Upper lobe of left lung (tissue), 6 donors: ENCODE measurements at places on chromosomes 4 and X. TPM values are rescaled to one million over a fixed set of nuclear protein-coding genes. Genes with fewer than 3 reads are reported as not detected.

DNA sequence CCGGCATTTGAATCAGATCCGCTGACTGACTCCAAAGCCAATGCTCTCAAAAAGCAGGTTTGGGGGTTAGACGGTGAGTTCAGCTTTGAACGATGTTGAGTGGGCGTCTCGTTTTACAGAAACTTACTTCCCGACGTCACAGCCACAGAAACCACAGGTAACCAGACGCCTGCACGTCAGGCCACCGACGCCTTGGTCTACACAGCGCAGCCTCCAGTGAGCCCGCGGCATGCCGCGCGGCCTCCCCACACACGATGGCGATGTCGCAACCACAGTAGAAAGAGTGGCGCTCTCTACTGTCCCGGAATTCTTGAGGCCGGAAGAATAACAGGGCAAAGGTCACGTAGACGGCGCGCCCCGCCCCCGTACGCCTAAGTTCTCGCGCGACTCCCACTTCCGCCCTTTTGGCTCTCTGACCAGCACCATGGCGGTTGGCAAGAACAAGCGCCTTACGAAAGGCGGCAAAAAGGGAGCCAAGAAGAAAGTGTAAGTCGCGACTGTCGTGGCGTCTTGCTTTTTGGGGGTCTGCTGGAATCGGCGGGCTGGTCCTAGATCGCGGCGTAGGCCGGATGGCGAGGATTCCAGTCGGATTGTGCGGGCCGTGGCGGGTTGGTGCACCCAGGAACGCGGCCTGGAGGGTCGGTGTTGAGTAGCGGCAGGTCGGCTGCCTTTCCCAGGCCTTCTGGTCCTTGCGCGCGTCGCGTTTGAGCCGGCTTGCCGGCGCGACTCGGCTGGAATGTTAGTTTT lies at the start of gene RPS3A:
Gene RPS3A, plus strand, starts transcription at position 400 of the 747 bp plus-strand sequence. Its CDS starts 25 bp downstream, at position 425.
- H3K27me3 ChIP-seq: no peaks in the 10 kb centered on the region
- H3K4me1 ChIP-seq: peaks cover 19% of the 10 kb centered on the region
- peaks cover 6% of the 10 kb centered on the region for H3K36me3 ChIP-seq
- peak; percentile 98 for DNase-seq
- peak within 1 kb of the TSS; percentile 94 for H3K27ac ChIP-seq

GRCh38 chr4:62531264-62531663 lies 1331.1 kb downstream of the ADGRL3 start:
- H3K4me1 ChIP-seq: no peaks in the 10 kb centered on the region
- no peaks in the 10 kb centered on the region for H3K27me3 ChIP-seq
- no peak for DNase-seq

DNA sequence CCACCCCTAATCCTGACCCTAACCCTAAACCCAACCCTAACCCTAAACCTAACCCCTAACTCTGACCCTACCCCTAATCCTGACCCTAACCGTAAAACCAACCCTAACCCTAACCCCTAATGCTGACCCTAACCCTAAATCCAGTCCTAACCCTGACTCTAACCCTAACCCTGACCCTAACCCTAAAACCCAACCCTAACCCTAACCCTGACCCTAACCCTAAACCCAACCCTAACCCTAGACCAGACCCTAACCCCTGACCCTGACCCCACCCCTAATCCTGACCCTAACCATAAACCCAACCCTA lies 708 bp upstream of the PCGF3 start:
- H3K27me3 ChIP-seq: no peaks in the 10 kb centered on the region
- H3K4me3 ChIP-seq: peak overlapping the region; percentile 84
- no peak for DNase-seq
- peak overlapping the region; percentile 90 for H3K27ac ChIP-seq
- no peaks in the 10 kb centered on the region for H3K36me3 ChIP-seq
- H3K4me1 ChIP-seq: peaks cover 21% of the 10 kb centered on the region

GRCh38 chrX:17613979-17614588 lies 123.2 kb upstream of the SCML1 start:
- DNase-seq: no peak
- H3K4me1 ChIP-seq: no peaks in the 10 kb centered on the region
- no peaks in the 10 kb centered on the region for H3K36me3 ChIP-seq
- H3K27me3 ChIP-seq: no peaks in the 10 kb centered on the region
- H3K4me3 ChIP-seq: no peak overlapping the region
- no peak overlapping the region for H3K27ac ChIP-seq

DNA sequence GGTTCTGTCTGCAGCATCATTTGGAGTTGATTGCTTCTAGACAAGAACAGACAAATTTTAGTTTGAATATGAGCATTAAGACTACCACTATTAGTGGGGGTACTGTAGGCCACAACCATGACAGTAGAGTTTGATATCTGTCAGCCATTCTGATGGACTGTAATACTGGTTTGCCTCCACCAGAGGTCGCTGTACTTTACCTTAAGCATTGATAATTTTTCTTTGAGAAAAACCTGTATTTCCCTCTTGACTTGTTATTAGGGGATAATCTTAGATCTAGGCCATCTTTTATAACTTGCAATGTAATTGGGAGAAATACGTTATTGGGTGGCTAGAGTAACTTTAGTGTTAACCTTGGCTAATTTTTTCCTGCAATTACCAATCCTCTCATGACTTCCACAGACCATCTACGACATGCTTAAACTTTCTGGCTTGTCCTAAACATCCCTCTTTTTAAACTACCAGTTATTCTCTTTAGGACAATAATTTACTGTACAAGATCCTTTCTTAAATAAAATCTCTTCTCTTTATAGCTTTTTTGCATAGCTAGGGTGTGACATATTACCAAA lies 562.4 kb downstream of the MAGEB5 start:
- no peaks in the 10 kb centered on the region for H3K4me1 ChIP-seq
- no peaks in the 10 kb centered on the region for H3K36me3 ChIP-seq
- no peak for DNase-seq
- no peak overlapping the region for H3K27ac ChIP-seq
- no peak overlapping the region for H3K4me3 ChIP-seq
- no peaks in the 10 kb centered on the region for H3K27me3 ChIP-seq

DNA sequence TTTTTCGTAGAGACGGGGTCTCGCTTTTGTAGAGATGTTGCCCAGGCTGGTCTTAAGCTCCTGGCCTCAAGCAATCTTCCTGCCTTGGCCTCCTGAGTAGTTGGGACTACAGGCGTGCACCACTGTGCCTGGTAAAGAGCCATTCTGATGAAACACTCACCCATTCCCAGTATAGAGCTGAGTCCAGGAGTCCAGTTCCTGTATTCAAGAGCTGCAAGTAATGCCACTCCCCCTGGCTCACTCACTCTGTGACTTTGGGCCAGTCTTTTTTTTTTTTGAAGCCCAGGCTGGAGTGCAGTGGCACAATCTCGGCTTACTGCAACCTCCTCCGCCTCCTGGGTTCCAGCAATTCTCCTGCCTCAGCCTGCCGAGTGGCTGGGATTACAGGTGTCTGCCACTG lies 3.5 kb downstream of the CCDC22 start:
- H3K36me3 ChIP-seq: no peaks in the 10 kb centered on the region
- no peak overlapping the region for H3K4me3 ChIP-seq
- H3K4me1 ChIP-seq: no peaks in the 10 kb centered on the region
- no peak for DNase-seq
- no peaks in the 10 kb centered on the region for H3K27me3 ChIP-seq

DNA sequence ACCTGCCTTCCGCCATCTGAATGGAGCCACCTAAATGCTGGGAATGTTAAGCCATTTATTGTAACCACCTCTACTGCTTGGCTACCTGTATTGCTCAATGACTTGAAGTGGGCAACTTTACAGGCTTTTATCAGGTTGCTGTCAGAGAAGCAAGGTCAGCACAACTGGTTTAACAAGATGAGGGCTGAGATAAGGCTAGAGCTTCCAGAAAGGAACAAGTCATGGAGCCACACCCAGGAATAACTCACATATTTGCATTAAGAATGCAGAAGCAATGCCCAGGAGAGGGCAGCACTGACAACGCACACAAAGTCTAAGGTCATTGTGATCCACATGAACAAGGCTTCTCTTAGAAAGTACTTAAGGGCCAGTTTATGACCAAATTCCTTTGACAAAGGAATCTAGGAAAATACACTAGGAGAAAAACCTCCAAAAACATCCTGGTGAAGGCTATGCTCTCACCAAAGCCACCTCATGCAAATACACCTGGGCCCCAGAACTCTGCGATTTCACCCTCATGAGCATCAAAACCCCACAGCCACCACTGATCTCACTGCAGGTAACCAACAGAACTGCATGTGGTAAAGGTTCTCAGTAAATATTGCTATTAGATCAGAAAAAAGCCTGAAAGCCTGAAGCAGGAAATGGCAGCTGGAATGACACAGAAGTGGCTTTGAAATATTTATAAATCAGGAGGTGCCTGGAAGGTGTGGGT lies 15.0 kb upstream of the STS start:
- DNase-seq: peak; percentile 88
- peak overlapping the region; percentile 75 for H3K27ac ChIP-seq
- H3K4me3 ChIP-seq: no peak overlapping the region
- H3K4me1 ChIP-seq: peaks cover 31% of the 10 kb centered on the region

DNA sequence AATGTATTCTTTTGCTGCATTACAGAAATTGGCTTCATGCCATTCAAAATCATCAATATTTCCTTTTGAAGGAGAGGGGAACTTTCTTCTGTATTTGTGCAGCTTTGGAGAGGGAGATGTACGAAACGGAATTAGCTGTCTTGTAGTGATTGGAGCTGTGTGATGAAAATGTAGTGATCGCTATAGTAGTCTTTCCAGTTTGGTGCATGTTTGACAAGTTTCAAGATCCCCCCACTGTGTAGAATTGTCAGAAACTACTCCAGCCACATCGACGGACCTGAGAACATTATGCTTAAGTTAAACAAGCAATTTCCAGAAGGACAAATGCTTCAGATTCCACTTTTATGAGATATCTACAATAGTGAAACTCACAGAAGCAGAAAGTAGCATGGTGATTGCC lies 21.6 kb upstream of the MAGEA1 start:
- no peak for DNase-seq
- H3K4me3 ChIP-seq: no peak overlapping the region
- H3K27me3 ChIP-seq: no peaks in the 10 kb centered on the region
- H3K36me3 ChIP-seq: no peaks in the 10 kb centered on the region

DNA sequence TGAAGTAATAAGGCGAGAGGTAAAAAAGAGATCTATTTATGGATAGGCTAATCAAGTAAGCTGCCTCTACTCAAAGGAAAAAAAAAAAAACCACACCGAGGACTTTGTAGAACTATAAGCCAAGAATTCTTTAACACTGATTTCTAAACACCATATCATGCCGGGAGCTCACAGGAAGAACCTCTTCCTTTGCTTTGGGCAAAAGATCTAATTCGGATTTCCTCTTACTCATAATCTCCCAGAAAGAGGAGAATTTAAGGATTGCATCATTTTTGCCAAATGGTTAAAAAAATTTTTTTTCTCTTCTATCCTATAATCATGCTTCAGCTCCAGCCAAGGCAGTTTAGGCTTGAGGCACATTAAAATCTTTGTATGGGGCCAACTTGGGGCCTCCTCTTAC lies 95.5 kb downstream of the ZNF827 start:
- H3K4me1 ChIP-seq: no peaks in the 10 kb centered on the region
- peaks cover 4% of the 10 kb centered on the region for H3K36me3 ChIP-seq
- DNase-seq: no peak
- no peak overlapping the region for H3K4me3 ChIP-seq

- DNase-seq: no peak
- no peaks in the 10 kb centered on the region for H3K36me3 ChIP-seq
- H3K4me1 ChIP-seq: no peaks in the 10 kb centered on the region
- no peaks in the 10 kb centered on the region for H3K27me3 ChIP-seq
- H3K4me3 ChIP-seq: no peak overlapping the region
- H3K27ac ChIP-seq: no peak overlapping the region
Observed at GRCh38 chrX:54184474-54184873, 1.4 kb upstream of the FAM120C start.

- no peaks in the 10 kb centered on the region for H3K36me3 ChIP-seq
- no peak for DNase-seq
- H3K27me3 ChIP-seq: no peaks in the 10 kb centered on the region
Observed at GRCh38 chrX:45781901-45782553, 581.4 kb upstream of the DIPK2B start.

GRCh38 chrX:9873952-9874351 lies 87.7 kb downstream of the SHROOM2 start:
- no peaks in the 10 kb centered on the region for H3K27me3 ChIP-seq
- no peak overlapping the region for H3K4me3 ChIP-seq
- no peaks in the 10 kb centered on the region for H3K36me3 ChIP-seq
- H3K4me1 ChIP-seq: peaks cover 5% of the 10 kb centered on the region

DNA sequence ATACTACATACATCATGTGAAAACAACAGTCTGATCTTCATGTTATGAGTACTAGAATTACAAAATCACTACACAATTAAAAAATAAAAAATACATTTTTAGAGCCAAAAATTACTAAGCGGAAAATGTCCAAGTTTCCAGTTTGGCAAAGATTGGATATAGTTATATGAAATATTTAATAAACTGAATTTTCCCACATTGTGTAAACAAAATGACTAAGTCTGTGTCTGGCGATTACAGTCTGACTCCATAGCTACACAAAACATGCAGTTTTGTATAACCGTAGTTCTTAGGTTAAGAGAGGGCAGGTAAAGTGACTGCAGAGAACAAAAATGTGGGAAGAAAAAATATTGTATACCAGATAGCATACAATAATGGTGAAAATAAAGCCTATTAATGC lies 59.2 kb upstream of the TMEM47 start:
- H3K36me3 ChIP-seq: no peaks in the 10 kb centered on the region
- no peaks in the 10 kb centered on the region for H3K27me3 ChIP-seq
- no peaks in the 10 kb centered on the region for H3K4me1 ChIP-seq
- no peak overlapping the region for H3K27ac ChIP-seq

- DNase-seq: no peak
- H3K4me1 ChIP-seq: no peaks in the 10 kb centered on the region
- no peak overlapping the region for H3K4me3 ChIP-seq
- no peak overlapping the region for H3K27ac ChIP-seq
- no peaks in the 10 kb centered on the region for H3K36me3 ChIP-seq
- H3K27me3 ChIP-seq: no peaks in the 10 kb centered on the region
Observed at GRCh38 chrX:22124098-22124497, 92.0 kb downstream of the PHEX start.

DNA sequence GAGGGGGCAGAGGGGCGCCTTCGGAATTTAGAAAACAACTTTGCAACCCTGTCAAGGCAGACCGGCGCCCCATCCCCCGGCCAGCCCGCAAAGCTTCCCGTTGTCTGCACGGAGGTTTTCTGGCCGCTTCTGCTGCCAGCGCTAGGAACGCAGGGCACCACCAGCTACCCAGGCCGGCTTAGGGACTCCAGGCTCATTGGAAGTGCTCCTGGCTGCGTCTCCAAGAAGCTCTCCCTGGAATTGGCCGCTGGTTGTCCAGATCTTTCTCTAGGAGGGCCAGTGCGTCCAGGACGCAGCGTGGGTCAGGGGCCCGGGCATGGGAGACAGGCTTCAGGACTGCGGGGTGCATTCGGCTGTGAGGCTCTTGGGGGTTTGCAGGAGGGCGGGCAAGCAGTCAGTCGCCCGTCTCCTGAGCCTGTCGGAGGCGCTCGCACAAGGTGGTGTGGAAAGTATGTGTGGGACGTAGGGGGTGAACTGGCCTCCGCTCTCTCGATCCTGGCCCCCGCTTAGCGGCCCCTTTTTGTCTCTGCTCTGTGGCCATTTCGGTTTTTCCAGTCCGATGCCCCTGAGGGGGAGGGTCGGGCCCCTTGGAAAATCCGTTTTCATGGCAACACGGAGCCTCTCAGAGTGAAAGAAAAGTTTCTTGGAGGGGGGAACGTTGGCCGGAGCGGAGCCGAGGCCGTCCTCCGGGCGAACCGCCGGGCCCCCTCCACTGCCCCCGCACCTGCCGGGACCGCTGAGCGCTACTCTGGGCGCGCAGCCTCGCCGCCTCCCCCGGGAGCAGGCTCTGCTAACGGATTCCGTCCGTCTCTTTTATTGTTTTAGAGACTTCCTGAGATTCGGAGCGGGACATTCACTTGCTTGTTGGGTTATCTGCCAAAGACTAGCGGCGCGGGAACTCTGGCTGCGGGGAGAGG lies 810 bp upstream of the SOX3 start:
- DNase-seq: no peak
- no peaks in the 10 kb centered on the region for H3K27me3 ChIP-seq
- no peak overlapping the region for H3K27ac ChIP-seq
- H3K36me3 ChIP-seq: no peaks in the 10 kb centered on the region
- no peak overlapping the region for H3K4me3 ChIP-seq

Gene ABCG2
- not detected for total RNA-seq

Gene SERTM2
- not detected for total RNA-seq

Gene HPGD
- 77.6 TPM for total RNA-seq

Gene XG
- total RNA-seq: 0.81 TPM
